GM12865 (cell line): ENCODE measurements at places on chromosomes 1 and 21.

DNA sequence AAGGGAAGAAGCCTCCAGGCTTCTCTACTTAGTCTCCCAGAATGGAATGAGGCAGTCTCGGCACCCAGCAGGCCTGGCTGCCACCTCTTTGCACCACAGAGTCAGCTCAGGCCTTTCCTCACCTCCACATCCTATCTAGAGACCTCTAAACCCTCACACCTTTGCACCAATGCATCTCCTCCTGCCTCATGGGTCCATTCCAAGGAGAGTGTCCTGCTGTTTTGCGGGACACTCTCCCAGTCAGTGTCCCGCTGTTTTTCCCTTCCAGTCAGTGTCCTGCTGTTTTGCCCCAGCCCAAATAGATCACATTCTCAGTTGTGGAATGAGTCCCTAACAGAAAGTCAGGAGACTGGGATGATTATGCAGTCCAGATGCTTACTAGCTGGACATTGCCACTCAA lies 185.6 kb upstream of the CAMK1G start:
- DNase-seq: no peak

- no peak for DNase-seq
Observed at GRCh38 chr1:18750600-18750999, 108.9 kb downstream of the TAS1R2 start.

DNA sequence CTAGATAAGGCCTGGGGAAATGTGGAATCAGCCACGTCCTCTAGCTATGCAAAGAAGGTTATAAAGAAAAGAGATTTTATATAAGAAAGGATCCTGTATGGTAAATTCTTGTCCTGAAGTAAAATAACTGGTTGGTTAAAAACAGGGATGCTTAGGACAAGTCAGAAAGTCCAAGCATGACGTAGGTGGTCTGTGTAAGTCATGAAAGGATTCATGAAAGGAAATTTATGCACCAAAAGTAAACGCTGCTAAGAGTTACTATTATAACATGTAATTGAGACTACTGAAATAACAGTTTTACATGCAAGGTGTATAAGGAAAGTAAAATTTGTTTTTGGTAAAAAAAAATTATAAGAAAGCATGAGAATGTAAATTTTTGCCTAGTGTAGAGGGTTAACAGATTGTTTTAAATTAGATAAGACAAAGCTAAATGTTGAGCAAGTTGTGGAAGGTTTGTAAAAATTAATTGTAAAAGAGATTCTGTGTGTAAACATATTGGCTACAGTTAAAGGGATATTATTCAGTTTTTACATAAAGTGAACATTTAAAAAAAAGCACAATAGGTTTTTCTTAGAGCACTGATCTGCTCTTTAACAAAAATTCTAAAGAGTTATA lies 43.9 kb downstream of the PIGK start:
- DNase-seq: no peak

DNA sequence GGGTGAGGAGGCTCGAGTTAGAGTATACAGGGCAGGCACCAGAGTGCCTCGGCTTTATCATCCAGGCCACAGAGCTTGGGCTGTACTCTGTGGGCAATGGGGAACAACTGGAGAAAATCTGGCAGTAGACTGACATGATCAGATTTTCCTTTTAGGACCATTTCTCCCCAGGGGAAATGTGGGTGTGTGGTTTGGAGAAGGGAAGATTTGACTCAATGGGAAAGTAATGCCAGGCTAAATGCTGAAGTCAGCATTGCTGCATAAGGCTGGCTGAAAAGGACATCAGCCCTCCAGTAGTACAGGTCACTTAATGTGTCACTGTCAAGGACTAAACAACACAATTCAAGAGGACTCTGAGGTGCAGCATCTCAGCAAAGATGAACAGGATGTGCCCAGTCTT lies 5.0 kb downstream of the FYB2 start:
- no peak for DNase-seq

DNA sequence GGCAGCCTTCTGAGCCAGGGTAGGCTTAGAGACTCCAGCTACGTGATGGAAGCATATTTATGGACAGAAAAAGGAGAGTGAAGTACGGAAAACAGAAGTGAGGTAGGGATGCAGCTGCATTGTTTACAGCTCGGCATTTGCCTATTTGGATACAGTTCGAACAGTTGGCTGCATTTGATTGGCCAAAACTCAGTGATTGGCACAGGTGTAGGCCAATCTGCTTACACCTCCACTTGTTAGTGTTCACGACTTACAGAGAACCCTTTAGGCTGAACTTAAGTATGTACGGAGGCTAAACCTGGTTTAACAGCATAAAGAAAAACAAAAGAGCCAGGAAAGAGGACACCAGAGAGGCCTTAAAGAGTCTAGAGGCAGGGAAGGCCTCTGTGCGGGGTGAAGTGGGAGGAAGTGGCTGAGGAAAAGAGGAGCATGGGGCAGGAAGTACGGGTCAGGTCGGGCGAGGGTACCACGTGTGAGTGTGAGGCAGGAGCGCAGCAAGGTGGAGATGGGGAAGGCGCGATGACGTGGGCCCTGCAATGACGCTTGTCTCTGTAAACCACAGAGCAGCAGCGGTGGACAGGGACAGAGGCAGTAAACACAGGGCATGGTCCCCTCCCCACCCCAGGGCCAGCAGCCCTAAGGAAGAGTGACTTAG lies 32.0 kb downstream of the RSPH1 start:
- peak; percentile 84 for DNase-seq

DNA sequence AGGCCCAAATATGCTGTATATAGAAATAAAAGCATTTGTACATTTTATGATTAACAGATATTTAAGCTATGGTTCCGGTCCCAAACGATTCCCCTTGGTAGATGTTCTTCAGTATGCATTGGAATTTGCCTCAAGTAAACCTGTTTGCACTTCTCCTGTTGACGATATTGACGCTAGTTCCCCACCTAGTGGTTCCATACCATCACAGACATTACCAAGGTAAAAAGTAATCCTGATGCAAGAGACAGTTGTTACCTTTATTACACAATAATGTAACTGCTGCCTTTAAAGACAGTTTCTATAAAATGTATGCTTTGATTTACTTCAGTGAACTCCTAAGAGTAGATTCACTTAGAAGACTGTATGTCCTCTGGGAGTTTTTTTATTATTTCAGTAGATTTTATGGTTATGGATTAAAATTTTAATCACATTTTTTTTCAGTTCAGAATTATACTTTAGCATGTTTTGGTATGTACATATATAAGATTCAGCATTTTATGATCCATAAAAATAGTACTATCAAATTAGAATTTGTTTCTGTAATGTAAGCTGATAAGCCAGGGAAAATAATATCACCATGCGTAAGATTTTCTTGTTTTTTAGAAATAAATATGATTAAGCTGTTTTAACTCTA lies 96.5 kb downstream of the USP25 start:
- peak; percentile 64 for DNase-seq

DNA sequence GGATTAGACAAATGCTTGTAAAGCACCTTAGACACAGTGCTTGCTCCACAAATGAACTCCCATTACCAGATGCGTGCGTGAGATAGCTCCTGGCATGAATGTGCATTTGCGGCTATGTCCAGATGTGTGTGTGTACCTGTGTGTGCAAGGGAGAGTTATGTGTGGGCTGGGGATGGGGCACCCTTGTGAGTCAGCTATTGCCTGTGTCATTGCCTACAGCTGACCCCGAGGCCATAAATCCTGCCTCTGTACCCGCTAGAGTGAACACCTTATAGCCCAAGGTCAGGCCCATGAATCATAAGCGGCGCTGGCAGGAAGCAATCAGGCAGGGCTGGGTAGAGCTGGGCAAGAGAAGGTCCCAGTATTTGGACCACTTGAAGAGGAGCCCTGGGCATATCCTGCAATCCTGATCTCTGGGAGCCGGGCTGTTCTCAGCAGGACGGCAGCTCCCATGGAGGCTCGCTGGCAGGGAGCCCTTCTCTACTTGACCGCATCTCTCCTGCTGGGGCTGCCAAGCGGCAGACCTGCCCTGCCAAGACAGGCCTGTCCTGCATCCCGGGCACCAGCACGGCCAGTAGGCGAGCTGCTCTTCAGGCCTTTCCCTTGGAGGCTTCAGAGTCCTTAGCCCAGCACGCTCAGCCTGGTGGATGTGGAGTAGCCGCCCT lies 86.4 kb downstream of the TMEM53 start:
- no peak for DNase-seq

DNA sequence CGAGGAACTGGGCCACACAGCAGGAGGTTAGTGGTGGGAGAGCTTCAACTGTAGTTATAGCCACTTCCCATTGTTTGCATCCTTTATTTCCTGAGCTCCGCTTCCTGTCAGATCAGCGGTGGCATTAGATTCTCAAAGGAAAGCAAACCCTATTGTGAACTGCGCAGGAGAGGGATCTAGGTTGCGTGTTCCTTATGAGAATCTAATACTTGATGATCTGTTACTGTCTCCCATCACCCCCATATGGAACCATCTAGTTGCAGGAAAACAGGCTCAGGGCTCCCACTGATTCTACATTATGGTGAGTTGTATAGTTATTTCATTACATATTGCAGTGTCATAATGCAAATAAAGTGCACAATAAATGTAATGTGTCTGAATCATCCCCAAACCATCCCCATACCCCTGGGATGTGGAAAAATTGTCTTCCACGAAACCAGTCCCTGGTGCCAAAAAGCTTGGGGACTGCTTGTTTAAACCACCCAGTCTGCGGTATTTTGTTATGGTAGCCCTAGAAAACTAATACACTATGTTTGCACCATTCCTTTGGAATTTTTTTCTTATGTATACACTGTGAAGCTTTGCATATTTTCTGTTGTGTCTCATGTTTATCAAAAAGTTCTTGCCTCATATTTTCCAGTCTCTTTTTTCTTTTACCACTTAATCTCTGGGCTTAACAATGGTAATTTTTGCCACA lies 136.6 kb upstream of the IVNS1ABP start:
- no peak for DNase-seq

DNA sequence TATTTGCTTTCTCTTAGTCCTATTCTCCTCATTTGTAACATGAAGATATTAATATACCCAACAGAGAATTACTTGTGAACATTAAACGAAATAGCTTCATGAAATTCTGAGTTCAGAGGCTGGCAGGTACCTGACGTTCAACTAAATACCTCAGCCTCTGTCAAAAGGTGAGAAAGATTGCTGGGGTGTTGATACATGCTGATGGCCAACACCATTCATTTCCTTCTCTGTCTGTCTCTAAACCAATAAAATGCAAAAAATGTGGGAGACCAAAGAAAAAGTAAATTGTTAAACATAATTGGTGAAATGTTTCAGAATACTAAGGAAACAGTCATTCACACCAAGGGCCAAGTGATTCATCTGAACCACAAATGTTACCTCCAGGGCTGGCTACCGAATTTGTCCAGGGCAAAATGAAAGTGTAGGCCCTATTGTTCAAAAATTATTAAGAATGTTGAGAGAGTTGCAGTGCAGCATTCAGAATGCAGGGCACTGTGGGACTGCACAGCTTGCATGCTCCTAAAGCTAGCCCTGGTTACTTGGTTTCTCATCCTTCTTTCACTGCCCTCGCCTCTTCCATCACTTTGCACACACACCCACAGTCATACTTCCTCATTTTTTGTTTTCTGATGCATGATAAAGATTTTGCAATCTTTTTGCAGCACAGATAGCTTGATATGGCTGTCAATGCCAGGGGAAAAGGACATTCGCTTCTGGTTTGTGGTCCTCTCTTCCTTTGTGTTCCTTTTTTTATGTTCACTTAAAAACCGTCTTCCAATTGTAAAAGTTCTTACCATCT lies 414.3 kb upstream of the NR5A2 start:
- DNase-seq: peak; percentile 7

GRCh38 chr1:17653728-17654351 lies 101.3 kb upstream of the ACTL8 start:
- peak; percentile 29 for DNase-seq

- DNase-seq: no peak
Observed at GRCh38 chr1:32142446-32143301, 34.8 kb downstream of the KPNA6 start.

- no peak for DNase-seq
Observed at GRCh38 chr1:56339093-56339492, 240.3 kb downstream of the PLPP3 start.

DNA sequence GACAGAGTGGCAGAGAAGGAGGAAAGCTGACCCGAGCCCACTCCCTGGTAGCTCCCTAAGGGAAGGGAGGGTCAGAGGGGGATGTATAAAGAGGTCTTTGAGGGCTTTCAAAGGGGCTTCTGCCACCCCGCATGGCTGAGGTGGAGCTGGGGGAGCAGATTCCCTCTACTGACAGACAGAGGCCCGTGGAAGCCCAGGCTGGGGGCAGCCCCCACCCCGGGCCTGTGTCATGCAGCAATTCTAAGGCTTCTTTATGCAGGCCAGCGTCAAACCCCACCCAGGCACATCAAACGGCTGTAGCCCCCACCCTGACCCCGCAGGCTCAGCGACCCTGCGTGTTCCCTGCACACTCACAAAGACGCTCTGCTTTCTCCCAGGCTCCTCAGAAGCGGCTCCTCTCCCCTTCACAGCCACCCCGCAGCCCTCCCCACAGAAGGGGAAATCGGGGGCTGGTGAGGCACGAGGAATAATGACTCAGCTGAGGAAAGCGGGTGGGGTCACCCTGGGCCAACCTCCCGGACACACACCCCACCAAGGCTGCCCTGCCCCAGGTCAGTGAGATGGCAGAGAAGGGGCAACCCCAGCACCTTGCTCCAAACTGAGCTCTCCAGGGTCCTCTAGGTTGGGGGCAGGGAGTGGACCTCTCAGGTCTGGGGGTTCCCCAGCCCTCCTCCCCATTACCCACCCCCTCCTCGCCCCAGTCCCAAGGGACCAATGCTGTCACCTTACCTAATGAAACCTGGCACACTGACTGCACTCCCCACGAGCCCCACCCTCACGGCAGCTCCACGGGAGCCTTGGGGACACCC lies 10.8 kb downstream of the SLC45A3 start:
- peak; percentile 59 for DNase-seq

DNA sequence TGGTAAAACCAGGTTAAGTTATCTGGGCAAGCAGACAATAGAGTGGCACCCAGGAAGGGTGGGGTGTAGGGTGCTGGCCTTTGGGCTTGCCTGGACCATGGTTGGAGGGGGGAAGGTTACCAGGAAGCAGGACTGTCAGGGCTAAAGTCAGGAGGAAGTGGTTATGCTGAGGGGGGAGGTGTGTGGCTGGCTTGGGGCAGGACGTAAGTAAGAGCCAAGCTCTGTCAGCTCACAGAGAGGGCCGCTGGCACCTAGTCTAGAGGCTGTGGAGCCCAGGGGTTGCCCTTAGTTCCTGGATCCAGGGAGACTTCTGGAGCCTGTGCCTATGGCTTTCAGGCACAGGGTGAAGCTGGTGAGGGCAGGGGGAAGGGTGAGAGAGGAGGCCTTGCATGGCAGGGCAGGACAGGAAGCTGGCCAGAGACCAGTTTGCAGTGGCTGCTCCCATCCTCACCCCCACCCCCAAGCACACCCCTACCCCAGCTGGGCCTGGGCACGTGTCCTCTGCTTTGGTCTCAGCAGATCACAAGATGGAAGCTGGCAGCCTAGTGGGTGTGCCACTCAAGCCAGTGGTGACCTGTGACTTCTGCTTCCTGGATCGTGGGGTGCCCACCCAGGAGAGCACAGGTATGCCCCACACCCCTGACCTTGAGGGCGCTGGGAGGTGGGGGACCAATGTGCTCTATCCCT lies 20.5 kb upstream of the SMYD3 start:
- peak; percentile 81 for DNase-seq

- no peak for DNase-seq
Observed at GRCh38 chr1:95503278-95504030, 269.4 kb downstream of the RWDD3 start.

GRCh38 chr1:153683854-153684253 lies 5.4 kb downstream of the NPR1 start:
- DNase-seq: no peak

GRCh38 chr21:38165466-38166172 lies 91.2 kb upstream of the KCNJ15 start:
- no peak for DNase-seq
